Kidney tubule cell (primary cell): ENCODE measurements at places on chromosomes 1 and 21.
A peak's percentile ranks its signal among the peaks of the same experiment; 100 is the strongest.

DNA sequence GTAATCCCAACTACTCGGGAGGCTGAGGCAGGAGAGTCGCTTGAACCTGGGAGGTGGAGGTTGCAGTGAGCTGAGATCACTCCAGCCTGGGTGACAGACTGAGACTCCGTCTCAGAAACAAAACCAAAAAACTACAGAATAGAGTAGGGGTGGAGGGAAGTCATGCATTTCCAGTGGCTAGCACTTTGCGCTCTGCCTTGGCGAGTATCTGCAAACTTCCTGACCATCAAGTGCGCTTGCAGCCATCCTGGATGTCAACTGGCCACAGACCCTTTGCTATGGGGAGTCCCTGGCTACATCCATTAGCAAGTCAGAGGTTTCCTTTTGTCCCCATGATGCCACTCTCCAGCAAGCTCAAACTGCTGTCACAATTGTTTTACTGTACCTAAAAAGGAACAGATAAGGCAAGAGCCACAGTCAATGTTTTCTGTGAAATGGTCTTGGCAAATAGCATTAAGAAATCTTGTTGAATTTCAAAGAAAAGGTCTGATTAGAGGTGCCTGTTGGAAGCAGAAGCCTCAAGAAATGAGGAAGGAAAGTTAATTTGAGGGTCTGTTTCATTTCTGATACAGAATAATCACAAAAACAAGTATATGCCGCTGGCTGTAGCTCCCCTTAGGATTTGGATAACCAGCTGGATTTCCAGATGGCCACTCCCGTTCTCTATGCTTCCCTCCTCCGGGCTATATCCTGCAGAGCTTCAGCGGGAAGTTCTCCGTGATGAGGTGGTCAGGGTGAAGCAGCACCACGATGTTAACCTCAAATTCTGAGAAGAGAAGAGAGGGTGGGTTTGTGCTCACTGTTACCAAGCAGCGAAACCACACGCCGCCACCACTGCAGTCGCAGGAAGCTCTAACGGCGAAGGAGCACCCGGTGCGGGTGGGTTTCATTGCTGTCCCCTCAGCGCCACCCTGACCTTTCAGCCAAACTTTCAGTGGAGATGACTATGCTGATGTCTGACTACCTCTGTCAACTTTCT, 42.0 kb downstream of the VPS26C start:
- no peak for DNase-seq

- no peak for DNase-seq
Observed at GRCh38 chr1:91696321-91696720, 189.6 kb downstream of the TGFBR3 start.

DNA sequence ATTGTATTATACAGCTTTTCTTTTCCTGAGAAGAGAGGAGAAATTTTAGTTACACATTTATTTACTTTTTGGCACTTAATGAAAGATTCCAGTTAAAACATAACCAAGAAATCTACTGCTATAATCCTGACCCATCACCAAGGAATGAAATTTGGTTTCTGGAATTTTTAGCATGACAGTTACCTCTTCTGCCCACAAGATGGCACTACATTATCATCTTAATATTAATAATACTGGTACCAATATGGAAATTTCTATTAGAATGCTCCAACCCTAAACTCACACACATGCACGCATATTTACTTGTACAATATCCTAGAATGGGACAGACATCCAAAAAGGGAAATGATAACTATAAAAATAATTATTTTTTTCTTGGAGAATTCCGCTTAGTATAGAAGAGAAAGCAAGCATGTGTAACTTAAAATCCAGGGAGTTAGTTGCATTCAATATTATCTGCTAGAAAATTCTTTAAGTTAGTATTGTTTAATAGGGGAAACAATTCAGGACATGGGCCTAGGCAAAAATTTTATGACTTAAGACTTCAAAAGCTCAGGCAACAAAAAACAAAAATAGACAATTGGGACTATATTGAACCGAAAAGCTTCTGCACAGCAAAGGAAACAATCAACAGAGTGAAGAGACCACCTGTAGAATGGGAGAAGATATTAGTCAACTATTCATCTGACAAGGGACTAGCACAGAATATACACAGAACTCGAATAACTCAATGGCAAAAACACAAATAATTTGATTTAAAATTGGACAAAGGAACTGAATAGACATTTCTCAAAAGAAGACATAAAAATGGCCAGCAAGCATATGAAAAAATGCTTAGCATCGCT, 37.4 kb downstream of the MAP3K21 start:
- DNase-seq, result peak; percentile 81

GRCh38 chr1:147892731-147893214, 9.8 kb upstream of the GJA8 start:
- DNase-seq, result peak; percentile 66

DNA sequence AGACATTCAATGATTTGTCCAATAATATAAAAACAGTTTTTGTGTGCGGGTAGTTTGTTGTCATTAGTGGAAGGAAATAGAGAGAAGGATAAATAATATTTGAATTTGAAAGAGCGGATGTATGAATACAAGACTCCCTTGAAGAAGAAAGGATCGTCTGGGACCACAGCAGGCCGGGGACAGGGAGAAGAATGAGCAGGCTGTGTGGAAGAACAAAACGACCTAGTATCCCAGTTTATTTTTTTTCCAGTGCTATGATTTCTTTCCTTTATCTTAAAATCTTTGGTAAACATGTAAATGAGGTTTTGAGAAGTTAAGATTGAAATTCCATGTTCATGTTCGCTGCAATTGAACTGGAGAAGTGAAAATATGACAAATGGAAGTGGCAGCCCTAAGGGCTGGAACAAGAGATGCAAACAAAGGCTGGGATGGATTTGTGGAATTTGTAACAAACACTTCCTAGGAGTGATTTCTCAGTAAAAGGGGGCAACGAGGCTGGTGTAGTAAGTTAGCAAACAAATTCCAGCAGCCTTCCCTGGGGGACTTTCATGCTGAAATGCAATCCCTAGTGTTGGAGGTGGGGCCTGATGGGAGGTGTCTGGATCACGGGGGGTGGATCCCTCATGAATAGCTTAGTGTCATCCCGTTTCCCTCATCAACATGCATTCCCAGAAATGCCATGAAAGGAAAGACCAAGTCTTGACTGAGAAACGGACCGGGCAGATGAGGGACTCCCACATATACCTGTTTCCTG, 10.2 kb upstream of the IFI16 start:
- DNase-seq, result peak; percentile 77

- DNase-seq, result peak; percentile 51
Observed at GRCh38 chr1:51666478-51666877, 49.6 kb downstream of the OSBPL9 start.

- no peak for DNase-seq
Observed at GRCh38 chr21:16554503-16554902, 824.7 kb downstream of the USP25 start.

- DNase-seq, result no peak
Observed at GRCh38 chr1:202061055-202061454, 50.7 kb downstream of the ELF3 start.

DNA sequence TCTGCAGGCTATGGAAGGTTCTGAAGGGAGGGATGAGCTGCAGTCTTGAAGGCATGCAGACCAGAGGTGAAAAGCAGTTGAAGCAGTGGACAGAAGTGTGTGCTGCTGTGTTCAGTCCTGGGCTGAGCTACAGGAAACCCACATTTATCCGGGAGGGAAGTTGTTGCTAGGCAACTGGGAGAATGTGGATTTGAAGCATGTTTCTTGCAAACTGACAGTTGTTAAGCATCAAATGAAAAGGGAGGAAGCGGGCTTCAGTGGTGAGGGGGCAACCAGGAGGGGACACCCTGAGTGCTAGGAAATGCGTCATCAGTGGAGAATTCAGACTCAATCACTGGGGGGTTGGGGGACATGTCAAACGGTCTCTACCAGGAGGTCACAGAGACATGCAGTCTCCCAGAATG, 28.7 kb downstream of the ABCA4 start:
- DNase-seq, result peak; percentile 63

GRCh38 chr1:221712198-221712684, 29.6 kb downstream of the DUSP10 start:
- DNase-seq, result peak; percentile 85

DNA sequence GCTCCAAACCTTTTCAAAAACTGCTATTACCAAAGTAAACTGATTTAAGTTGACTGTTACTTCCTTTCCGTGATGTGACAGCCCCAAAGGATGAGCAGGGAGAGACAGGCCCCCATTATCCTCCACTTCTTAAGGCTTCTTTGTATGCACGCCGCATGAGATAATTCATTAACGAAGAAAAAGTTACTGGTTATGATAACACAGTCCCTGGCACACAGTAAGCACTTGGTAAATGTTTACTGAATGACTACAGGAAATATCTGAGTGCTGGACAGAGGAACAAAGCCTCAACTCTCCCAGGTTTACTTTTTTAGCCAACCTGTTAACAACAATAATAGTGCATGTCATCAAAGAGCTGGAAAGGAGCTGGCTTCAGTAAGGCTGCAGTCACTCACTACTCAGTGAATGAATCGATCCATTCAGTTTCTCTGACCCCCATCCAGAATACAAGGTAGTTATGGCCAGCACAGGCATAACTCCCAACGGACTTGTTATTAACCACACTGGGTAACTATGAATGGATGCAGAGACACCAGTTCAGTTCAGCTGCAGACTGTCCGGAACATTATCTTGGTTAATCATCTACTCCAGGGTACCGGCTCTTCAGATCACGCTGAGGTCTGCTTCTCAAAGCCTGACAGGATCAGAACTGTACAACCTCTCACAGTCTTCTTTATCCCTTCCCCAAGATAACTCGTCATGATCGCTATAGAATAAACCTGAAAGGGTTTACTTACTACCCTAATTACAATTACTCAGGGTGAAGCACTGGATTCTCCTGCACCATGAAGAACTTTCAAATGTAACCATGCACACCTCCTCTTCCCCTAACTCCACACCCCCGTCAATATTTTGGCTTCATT, 58.3 kb downstream of the TGFBR3 start:
- peak; percentile 92 for DNase-seq

GRCh38 chr1:23795676-23796465, 4.7 kb downstream of the GALE start:
- DNase-seq, result no peak

- no peak for DNase-seq
Observed at GRCh38 chr1:167683226-167683625, 38.6 kb upstream of the MPZL1 start.

DNA sequence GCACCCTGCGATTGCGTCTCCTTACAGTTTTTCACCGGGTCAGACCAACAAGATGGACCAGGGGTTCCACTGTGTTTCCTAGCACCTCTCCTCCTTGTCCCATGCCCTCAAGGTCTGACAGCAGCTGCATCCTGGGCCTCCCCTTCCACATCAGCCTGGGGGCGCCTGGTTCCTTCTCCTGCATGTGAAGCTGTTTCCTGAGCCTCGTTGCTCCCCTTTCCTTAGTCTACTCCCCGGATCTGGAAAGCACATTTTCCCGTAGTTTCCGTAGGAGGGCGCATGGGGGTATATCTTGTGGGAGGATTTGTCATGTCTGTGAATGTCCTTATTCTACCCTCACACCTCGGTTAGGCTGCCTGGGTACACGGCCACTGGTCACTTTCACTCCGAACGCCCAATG, 6.1 kb downstream of the PRDM15 start:
- DNase-seq, result no peak

GRCh38 chr1:163408262-163408661, 86.5 kb downstream of the NUF2 start:
- DNase-seq, result no peak

GRCh38 chr1:29197590-29197924, 15.9 kb upstream of the SRSF4 start:
- DNase-seq, result peak; percentile 63

- no peak for DNase-seq
Observed at GRCh38 chr1:24961961-24962861, 32.1 kb upstream of the RUNX3 start.

DNA sequence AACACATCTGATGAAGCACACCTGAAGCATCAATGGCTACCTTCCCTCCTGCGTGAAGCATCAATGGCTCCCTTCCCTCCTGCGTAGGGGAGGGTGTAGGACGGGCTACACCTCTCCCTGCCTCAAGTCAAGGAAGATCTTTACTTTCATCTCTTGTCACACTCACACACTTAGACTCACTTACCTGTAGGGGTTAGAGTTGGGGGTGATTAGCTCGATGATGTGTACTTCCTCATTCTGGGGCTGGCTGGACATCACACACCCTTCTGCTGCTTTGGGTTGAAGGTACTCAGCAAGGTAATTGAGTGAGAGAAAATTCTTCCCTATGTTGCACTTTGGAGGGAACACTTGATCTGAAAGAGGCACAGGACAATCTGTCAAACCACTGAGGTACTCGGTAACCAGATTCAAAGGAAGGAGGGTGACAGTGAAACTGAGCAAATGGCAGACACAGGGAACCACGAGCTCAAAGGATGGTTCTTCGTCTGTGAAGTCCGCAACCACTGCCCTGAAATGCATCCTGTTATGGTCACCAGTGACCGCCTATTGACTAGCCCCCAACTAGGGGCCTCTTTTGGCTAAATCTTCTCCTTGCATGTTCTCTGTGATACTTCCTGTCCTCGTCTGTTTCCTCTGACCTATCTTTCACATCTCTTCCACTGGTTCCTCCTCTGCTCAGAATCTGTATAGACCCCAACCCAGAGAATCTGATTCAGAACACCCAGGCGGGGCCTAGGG, 156.2 kb downstream of the TGFBR3 start:
- DNase-seq, result no peak

GRCh38 chr1:27350663-27351540, 9.1 kb downstream of the SYTL1 start:
- peak; percentile 26 for DNase-seq

GRCh38 chr1:175481126-175482070, 262.0 kb downstream of the TNR start:
- peak; percentile 25 for DNase-seq

DNA sequence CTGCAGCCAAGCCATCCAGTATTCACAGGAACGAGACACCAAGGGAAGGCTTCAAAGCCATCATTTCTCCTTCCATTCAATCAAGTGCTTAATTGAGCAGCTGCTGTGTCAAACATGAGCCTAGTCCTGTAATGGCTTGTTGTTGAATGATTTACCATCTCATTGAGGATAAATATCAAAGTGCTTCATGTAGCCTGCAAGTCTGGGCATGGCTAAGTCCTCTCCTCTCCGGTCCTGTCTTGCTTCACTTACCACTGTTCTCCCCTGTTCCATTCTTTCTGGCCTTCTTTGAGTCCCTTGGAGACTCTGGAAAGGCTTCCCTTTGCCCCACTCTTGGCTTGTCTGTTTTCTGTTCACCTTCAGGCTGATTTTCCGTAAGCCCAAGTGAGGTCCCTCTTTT, 279.8 kb downstream of the PBX1 start:
- no peak for DNase-seq

GRCh38 chr1:151920149-151920548, 10.8 kb upstream of the THEM4 start:
- no peak for DNase-seq

- DNase-seq, result peak; percentile 87
Observed at GRCh38 chr1:106526650-106527049, 529.8 kb upstream of the PRMT6 start.

- DNase-seq, result peak; percentile 85
Observed at GRCh38 chr1:8889925-8890785, 11.7 kb upstream of the ENO1 start.
